ENCODE measurements at places on chromosomes 4 and X.
A peak's percentile ranks its signal among the peaks of the same experiment; 100 is the strongest.

- peak; percentile 86 for DNase-seq
These were observed 664 bp downstream of the PRSS12 start for GRCh38 chr4:118351851-118352827.

DNA sequence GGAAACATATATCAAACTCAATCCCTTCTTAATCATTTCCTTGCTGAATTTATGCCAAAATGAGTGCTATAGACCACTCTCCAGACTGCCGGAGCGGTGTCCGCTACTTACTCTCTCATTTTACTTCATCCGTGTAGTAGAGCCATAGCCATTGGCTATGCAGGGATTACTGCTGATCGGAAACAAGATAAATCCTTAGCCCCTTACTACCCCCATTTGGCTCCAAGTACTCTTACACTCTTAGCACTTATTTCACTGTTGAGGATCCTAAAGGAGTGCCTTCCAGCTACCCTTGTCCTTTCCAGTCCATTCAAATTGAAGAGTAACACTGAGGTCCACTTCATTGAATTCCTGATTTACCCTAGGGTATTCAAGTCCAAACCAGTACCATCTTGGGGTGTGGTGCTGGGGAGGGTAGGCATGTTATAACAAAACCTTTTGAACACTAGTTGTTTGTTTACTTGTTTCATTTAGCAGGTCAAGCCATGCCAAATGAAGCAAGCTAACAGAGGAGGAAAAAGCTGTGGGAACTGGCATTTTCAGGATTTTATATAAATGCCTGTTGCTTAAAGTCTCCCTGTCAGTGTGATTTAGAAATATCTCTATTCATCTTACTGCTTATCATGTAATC lies 715.1 kb downstream of the FSTL5 start:
- no peak for DNase-seq

- no peak for DNase-seq
These were observed 270.1 kb upstream of the INTU start for GRCh38 chr4:127362686-127363085.

GRCh38 chr4:21363701-21364100 lies 584.9 kb downstream of the KCNIP4 start:
- DNase-seq: no peak

GRCh38 chr4:3291969-3292570 lies 751 bp upstream of the RGS12 start:
- DNase-seq: peak; percentile 59

DNA sequence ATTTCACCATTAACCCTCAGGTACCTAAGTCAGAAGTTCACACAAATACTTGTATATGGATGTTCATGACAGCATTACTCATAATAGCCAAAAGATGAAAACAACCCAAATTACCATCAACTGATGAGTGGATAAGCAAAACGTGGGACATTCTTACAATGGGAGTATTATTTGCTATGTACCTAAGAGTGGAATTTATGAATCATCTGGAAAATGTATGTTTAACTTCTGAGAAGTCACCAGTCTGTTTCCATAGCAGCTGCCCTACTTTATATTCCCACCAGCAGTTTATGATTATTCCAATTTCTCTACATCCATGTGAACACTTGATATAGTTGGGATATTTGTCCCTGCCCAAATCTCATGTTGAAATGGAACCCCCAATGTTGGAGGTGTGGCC lies 1478.9 kb downstream of the PCDH19 start:
- no peak for DNase-seq

GRCh38 chr4:72302981-72303704 lies 265.9 kb downstream of the ADAMTS3 start:
- peak; percentile 16 for DNase-seq

GRCh38 chr4:22941688-22942375 lies 249.1 kb downstream of the GBA3 start:
- DNase-seq: peak; percentile 87

DNA sequence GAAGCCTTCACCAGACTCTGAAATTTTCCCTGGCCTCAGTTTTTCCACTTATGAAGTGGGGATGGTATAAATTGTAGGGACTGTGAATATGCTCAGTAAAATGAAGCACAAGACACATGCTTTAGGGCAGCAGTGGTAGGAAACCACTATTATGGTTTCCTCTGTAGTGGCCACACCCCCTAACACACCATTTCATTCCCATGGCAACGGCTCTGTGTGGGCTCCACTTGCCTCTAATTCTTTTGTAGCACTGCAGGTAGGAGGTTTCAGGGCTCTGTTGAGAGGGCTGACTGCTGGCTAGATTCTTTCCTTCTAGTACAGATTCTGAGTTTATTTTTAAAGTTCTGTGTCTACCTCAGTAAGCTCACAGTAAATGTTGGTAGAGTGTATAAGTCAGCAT lies 3.5 kb upstream of the VMA21 start:
- DNase-seq: peak; percentile 73

GRCh38 chr4:188138227-188138626 lies 1.0 kb upstream of the TRIML1 start:
- DNase-seq: no peak

DNA sequence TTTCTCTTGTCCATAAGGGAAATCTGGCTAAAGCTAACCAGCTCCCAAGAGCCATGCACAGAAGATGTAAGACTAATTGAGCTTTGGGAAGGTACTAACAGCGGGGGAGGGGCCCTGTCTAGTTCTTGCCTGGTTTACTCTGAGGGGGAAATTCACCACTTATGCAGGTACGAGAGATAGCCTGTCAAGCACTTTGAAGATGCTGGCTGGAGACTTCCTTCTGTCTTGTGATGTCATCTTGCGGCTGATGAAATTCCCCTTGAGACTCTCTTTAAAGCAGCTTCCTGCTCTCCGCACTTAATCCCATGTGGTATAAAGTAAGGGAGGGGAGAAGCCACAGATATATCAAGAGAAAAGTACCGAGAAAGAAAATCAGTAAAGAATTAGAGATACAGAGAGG lies 345.3 kb downstream of the MAPK10 start:
- DNase-seq: no peak

DNA sequence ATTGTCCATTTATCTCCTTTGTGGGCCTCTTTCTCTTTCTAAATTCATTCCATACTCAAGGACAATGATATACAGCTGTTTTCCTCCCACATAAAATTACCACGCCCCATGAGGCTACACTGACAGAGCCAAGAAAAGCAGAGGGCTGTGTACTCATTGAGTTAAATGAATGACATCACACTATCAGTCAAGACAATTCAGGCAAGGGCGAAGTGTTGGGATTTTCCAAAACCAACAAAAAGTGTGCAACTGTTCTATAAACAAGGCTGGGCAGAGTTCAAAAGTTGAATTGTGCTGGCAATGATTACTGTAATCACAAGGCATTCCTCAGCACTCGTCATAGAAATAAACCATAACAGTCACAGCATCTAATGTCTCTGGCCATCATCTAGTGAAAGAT lies 799.6 kb upstream of the DIAPH2 start:
- DNase-seq: no peak

GRCh38 chr4:145663194-145663593 lies 16.8 kb upstream of the C4orf51 start:
- no peak for DNase-seq

GRCh38 chr4:54999003-54999402 lies 126.4 kb downstream of the KDR start:
- DNase-seq: no peak

GRCh38 chr4:121814756-121815155 lies 8.9 kb downstream of the CCNA2 start:
- no peak for DNase-seq

GRCh38 chr4:54231419-54231767 lies 2.3 kb downstream of the PDGFRA start:
- no peak for DNase-seq

- DNase-seq: no peak
These were observed 80.8 kb downstream of the FGF16 start for GRCh38 chrX:77528034-77528433.

DNA sequence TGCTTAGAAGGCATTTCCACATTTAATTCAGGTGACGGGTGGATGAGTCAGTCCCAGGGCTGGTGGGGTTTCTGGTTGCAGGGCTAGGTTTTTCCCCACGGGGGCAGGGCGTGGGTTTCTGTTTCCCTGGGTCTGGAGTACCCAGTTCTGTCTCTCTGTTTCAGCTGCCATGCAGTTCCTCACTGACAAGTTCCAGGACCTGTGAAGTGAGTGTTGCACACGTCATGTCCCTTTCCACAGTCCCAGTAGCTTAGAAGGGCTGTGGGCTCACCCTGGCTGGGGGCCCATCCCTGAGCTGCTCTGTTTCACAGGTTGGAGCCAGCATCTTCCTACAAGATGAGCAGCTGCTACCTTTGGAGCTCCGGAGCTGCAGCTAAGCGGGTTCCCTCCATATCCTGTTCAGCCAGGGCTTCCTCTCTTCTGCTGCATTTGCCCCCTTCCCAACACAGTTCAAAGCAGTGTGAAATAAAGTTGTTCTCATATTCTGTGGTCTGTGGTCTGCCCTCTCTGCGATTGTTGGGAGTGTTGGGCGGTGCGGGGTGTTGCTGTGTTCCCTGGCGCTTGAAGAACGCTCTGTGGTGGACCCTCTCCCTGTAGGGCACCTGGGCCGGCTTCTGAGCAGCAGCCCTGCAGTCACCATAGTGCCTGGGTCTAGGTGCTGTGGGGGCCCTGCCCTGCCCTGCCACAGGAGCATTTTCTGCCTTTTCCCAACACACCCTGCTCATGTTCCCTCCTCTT lies 3.9 kb downstream of the LOC101059915 start:
- no peak for DNase-seq

DNA sequence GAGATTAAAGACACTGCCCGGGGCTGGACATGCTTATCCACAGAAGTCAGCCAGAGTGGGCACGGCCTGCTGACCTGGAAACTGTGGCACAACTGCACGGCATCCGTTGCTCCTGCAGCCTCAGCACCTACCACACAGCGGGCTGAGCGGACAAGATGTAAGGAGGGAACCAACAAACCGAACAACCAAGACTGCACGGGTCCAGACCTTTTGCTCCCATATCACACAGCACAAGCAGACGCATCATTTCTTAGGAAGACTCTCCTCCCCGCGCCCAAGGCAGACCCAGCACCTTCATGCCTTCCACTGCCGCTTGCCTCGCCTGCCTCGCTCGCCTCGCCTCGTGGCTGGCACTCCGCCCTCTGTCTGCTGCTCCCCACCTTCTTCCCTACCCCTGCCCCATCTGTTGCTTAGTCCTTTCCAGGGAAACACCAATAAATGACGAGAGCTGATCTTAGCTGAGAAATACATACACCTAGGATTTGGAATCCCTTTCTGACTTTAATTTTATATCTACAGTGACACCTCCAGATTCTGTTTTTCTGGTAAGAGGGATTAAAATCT lies 79.0 kb downstream of the AFAP1 start:
- no peak for DNase-seq

- DNase-seq: no peak
These were observed 224.0 kb upstream of the TENM3 start for GRCh38 chr4:182019148-182019652.

- no peak for DNase-seq
These were observed 85.3 kb downstream of the DCAF8L2 start for GRCh38 chrX:27675493-27675892.

GRCh38 chr4:86688026-86688425 lies 93.9 kb downstream of the PTPN13 start:
- DNase-seq: no peak

- no peak for DNase-seq
These were observed 19.4 kb downstream of the TMSB4X start for GRCh38 chrX:12994321-12994720.

DNA sequence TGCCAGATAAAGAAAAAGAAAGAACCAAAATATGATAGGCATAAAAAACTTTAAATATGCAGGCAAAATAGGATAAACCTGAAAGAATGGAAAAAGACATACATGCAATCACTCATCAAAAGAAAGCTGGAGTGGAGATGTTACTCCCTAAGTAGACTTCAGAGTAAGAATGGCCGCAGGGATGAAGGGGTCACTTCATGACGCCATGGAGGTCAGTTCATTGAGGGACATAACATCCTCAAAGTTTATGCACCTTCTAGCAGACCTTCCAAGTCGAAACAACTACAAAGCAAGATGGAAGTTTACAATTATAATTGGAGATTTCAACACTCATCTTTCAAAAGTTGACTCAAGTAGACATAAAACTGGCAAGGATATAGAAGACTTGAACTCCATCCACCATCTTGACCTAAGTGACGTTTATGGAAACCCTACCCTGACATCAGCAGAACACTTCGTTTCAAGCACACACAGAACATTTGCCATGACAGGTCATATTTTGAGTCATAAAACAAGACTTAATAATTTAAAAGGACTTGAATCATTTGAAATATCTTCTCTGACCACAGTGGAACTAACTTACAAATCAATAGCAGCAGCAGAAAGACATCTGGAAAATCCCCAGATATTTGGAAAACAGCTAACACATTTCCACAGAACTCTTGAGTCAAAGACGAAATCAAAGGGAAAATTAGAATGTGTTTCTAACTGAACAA lies 106.0 kb upstream of the LRPAP1 start:
- no peak for DNase-seq

DNA sequence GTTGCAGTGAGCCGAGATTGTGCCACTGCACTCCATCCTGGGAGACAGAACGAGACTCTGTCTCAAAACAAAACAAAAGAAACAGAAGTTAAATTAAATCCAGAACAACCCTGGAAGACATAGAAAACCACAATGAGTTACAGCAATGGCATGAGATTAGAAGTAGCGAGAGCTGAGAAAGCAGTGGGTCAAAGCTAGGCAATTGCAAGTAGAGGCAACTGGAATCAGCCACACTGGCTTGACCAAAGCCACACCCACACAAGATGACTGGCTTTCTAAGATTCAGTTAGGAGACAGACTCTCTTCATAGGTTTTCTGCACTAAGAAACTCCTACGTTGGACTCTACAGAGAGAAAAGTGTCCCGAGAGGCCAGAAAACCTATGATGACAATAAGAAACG lies 443.0 kb downstream of the GPM6A start:
- DNase-seq: no peak

- DNase-seq: no peak
These were observed 795.6 kb downstream of the IL1RAPL1 start for GRCh38 chrX:29382811-29383210.

GRCh38 chr4:1863297-1864033 lies 7.5 kb upstream of the LETM1 start:
- DNase-seq: no peak

GRCh38 chrX:155313766-155314165 lies 20.6 kb downstream of the CLIC2 start:
- no peak for DNase-seq

DNA sequence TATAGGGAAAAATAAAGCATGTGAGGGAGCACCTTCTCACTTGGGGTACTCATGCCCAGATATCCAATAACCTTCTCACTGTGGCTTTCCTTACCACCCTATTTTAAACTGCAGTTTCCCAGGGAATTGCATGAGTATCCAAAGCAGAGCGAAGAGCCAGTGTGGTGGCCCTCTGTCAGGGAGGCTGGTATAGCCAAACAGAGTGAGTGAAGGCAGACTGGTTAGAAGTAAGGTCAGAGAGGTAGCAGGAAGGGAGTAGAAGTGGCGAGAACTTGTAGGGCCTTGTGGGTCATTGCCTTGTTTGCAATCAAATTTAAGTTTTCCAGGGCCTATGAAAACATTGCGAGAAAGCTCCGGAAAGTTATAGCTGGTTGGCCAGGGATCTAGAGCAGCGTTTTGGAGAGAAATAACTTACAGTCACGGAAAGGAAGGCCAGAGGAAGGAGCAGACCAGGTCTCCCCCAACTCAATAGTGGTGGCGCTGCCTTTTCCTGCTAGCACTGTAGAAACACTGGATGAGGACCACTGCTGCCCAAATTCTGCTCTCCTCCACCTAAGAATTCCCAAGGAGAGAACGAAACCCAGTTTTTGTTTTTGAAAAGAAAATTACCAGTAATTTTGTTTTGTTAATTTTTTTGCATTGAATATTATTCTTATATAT lies 77.2 kb downstream of the PDLIM5 start:
- no peak for DNase-seq

GRCh38 chr4:156800463-156800862 lies 171.1 kb downstream of the PDGFC start:
- no peak for DNase-seq

- no peak for DNase-seq
These were observed 15.8 kb downstream of the CAMK2D start for GRCh38 chr4:113745711-113746110.

Measured in NCI-H69 (cell line).